ENCODE measurements at places on chromosomes 5 and 9.

- DNase-seq = no peak
Measured at GRCh38 chr9:114025760-114026159, 52.3 kb downstream of the AMBP start.

GRCh38 chr5:139075066-139076050 lies 122.8 kb downstream of the SIL1 start:
- no peak for DNase-seq

GRCh38 chr5:149779124-149779465 lies 49.0 kb downstream of the PPARGC1B start:
- DNase-seq = no peak

DNA sequence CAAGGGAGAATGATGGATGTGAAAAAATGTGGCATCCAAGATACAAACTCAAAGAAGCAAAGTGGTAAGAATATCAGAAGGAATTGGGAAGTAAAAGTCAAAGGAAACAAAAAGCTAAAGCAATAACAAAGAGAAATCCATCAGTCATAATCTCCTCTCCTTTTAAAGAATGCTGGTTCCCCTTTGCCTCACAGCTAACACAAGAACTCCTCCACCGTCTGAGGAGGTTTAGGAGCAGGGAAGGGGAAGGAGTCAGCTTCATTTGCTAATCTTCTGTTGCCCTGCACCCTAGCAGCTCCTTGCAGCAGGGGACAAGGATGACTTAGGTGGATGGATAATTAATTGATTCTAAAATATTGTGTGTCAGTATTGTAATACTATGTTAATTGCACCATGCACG lies 16.4 kb downstream of the CD274 start:
- no peak for DNase-seq

DNA sequence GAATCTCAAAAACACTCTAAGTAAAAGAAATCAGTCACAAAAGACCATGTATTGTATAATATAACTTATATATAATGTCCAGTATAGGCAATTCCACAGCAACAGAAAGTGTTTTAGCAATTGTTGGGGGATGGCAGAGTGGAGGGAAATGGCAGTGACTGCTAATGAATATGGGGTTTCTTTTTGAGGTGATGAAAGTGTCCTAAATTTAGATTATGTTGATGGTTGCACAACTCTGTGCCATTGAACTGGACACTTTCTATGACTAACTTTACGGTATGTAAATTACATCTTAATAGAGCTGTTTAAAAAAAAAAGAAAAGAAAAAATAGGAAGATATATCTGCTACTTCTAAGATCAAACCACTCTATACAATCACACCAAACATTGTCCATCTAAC lies 124.9 kb upstream of the ZNF462 start:
- DNase-seq = no peak

- no peak for DNase-seq
Measured at GRCh38 chr9:116585896-116586295, 101.2 kb upstream of the TRIM32 start.

- no peak for DNase-seq
Measured at GRCh38 chr9:110821064-110821463, 152.5 kb downstream of the MUSK start.

DNA sequence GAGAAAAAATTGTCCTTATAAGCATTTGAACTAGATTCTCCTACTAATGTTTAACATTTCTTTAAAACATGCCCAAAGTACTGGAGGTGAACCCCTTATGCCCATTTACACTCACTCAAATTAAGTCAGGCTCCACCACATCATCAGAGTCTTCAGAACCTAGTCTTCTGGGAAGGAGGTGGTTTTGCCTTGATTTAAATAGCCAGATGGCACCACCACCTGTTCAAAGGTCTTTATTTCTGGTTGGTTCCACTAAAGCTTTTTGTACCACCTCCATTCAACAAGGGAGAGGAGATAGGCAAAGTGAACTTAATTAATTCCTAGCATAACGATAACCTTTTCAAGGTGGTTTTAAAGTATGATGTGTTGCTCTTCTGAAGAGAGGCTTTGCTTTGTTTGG lies 189.5 kb downstream of the SLF1 start:
- DNase-seq = no peak

- DNase-seq = no peak
Measured at GRCh38 chr9:116646661-116647514, 40.2 kb upstream of the TRIM32 start.

GRCh38 chr9:126462617-126463016 lies 136.0 kb downstream of the MVB12B start:
- no peak for DNase-seq

GRCh38 chr9:2086971-2087370 lies 71.8 kb downstream of the SMARCA2 start:
- no peak for DNase-seq

GRCh38 chr5:10133830-10134229 lies 115.9 kb downstream of the ATPSCKMT start:
- DNase-seq = no peak

- DNase-seq = no peak
Measured at GRCh38 chr5:132425975-132426524, 56.5 kb downstream of the SLC22A5 start.

DNA sequence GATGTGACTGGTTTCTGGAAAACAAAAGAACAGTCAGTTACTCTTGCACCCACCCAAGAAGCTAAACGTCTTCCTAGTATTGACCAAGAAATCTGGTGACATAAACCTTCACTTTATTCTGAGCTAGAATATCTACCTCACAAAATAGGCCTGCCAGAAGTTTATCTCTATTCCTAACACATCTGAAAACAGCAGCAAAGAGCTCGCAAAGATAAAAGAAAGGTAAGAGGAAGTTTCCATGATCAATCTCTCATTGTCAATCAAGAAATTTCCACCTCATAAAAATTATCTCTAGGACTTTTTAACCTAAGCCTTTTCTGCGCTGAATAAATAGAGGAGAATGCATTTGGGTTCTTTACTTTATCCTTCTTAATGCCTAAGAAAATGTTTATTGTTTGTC lies 17.3 kb upstream of the ZNF474 start:
- no peak for DNase-seq

GRCh38 chr9:9387511-9388115 lies 1225.2 kb downstream of the PTPRD start:
- DNase-seq = no peak

- no peak for DNase-seq
Measured at GRCh38 chr9:114347675-114348074, 18.0 kb downstream of the ORM2 start.

DNA sequence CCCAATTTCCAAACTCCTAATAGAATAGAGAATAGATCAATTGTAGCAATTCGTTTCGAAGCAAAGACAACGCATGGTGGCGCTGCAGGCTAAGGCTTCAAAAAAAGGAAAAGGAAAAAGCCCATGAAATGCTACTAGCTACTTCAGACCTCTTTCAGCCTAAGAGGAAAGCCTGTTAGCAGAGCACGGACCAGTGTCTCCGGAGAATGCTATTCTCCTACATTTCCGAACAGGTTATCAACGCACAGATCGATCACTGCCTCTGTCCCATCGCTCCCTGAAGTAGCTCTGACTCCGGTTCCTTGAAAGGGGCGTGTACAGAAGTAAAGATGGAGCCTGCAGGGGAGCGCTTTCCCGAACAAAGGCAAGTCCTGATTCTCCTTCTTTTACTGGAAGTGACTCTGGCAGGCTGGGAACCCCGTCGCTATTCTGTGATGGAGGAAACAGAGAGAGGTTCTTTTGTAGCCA lies at the start of gene PCDHB15:
Gene PCDHB15, plus strand, starts transcription at position 146 of the 468 bp plus-strand sequence. Its CDS starts 184 bp downstream, at position 330.
- no peak for DNase-seq

- peak; percentile 66 for DNase-seq
Measured at GRCh38 chr5:38509185-38509584, 47.3 kb downstream of the LIFR start.

DNA sequence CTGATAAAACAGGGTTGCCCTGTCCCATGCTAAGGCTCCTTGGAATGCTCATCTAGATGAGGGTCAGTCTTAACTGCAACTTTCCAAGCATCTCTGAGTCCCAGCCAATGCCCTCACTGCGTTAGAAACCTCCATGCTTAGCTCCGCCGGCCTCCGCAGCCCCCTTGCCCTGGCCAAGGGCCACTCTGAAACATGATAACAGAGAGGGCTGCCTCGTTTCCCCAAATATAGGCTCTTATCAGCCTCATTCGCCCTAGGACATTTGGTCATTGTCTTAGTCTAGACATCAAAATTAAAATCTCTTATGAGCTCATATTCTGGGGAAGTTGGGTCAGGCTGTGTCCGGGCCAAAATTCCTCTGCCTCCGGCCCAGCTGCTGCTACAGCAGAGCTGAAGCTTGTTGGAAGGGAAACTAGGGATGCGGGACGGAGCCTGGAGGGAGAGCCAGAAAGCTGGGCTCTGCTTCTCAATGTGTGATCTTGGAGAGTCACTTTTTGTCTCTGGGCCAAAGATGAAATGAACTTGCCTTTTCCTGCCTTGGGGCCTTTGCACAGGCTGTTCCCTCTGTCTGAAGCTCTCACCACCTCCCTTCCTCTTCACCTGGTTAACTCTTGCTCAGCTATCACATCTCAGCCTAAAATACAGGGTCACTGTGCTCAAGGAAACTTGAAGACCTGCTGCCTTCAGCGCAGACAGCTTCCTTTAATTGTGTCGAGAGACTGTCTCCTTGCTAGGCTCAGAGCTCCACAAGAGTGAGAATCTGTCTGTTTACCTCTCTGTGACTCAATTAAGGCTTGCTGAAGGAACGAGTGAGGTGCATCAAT lies 191.3 kb downstream of the RGS3 start:
- DNase-seq = no peak

DNA sequence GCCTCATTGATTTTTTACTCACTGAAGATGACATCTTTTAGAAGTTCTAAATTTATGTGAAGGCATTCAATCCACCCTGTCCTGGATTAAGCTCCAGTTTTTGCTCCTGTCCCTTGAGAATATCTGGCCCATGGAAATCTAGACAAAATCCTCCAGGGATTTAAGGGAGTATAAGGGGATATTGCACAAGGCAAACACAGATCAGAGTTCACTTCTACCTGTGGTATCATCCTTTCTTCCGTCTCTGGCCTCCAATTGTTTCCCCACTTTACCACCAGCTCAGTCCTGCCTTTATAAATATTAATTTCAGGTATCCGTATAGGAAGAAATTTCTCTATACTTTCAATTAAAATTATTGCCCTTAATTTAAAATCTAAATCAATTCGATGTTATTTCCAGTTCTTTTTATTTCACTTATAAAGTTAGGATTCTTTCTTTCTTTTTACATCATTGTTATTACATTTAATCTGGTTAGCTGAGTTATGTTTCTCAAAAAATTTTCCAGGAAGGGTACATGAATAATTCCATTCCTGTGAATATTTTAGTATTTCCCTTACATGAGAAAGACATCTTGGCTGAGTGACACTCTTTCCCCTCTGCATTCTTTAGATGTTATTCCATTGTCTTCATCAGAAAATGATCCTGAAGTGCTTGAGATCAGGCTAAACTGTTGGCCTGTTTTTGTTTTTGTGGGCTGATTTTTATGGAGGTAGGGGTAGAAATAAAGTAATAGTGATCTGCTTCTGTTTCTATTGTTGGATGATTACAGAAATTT lies 194.3 kb upstream of the MAP3K1 start:
- peak; percentile 43 for DNase-seq

- DNase-seq = peak; percentile 61
Measured at GRCh38 chr5:120388016-120388781, 75.9 kb upstream of the PRR16 start.

DNA sequence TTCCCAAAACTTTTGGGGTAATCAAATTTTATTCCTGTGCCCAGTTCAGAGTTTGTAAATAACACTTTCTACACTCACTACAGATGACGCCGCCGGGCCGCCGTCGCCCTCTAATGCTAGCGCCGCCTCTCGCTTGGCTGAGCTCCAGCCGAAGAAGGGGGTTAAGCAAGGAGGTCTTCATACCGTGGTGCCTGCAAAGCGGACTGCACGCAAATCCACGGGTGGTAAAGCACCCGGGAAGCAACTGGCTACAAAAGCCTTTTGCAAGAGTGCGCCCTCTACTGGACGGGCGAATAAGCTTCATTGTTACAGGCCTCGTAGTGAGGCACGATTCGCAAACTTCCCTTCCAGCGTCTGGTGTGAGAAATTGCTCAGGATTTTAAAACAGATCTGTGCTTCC lies 280.4 kb downstream of the MEF2C start:
- no peak for DNase-seq

GRCh38 chr5:132445930-132446329 lies 44.6 kb downstream of the IRF1 start:
- no peak for DNase-seq

DNA sequence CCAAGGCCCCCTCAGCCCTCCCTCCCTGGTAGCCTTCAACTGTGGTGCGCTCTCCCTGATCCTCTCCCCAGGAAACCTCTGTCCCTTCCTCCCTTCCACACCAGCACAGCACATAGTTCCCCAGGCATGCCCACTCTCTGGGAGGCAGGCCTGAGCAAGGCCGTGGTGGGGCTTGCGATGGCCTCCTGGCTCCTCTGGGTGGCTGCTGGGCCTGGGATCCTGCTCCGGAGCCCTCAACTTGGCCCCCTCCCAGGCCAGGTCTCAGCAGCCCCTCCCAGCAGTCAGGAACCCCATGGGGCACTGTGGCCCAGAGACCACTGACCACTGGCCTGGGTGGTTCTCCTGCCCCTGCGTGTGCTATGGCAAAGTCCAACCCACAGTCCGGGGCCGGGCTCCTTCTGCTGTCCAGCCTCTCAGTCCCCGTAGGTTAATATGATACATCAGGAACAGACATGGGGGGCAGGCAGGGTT lies 125.8 kb downstream of the ZNF354C start:
- no peak for DNase-seq

- no peak for DNase-seq
Measured at GRCh38 chr5:131996210-131997025, 15.0 kb downstream of the ACSL6 start.

- no peak for DNase-seq
Measured at GRCh38 chr9:128995791-128996190, 32.3 kb downstream of the SH3GLB2 start.

DNA sequence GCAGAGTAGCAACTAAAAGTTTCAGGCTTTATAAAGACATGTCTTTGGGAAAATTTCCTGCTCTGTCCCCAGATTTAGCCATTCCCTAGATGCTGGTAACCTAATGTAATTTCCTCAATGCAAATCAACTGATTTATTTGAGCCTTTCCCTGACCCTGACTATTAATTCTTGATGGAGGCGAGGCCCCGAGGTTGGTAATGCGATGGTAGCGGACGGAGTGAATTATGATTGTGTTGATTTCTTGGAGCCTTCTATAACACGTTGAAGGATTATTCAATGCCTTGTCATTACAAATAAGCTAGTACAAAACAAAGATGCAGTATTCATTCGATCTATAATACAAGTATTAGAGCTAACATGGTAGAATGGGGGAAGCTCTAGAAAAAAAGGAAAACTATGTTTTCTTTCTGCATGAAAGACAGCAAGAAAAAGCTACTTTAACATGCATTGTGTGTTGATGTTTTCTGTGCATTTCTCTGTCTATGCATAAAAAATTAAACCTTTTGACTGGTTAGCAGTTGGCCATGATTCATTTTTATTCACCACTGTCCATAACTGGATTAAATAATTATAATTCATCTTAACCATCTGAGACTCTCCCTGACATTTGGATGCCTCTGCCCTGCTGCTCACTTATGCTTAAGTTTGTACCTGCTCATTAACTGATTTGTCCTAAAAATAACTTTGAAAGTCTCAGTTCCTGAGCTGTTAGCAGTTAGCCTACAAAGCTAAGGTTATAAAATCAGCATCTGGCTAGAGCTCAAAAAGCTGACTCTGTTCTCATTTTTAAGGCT lies 490.2 kb upstream of the NUDT12 start:
- no peak for DNase-seq

- DNase-seq = no peak
Measured at GRCh38 chr5:58753446-58753845, 170.6 kb downstream of the RAB3C start.
